ENCODE measurements at places on chromosomes 12 and 14. TPM values are rescaled to one million over a fixed set of nuclear protein-coding genes. Genes with fewer than 3 reads are reported as not detected.

The TIGAR gene
- total RNA-seq, result 13.7 TPM

The MORN3 gene
- 0.34 TPM for total RNA-seq

The HAL gene
- 1.8 TPM for total RNA-seq

The PLBD2 gene
- 45.0 TPM for total RNA-seq

Data from HCT116 (cell line).